Esophagus muscularis mucosa (tissue), 4 donors: ENCODE measurements at places on chromosomes 7 and 10. TPM values are rescaled to one million over a fixed set of nuclear protein-coding genes. Genes with fewer than 3 reads are reported as not detected.

DNA sequence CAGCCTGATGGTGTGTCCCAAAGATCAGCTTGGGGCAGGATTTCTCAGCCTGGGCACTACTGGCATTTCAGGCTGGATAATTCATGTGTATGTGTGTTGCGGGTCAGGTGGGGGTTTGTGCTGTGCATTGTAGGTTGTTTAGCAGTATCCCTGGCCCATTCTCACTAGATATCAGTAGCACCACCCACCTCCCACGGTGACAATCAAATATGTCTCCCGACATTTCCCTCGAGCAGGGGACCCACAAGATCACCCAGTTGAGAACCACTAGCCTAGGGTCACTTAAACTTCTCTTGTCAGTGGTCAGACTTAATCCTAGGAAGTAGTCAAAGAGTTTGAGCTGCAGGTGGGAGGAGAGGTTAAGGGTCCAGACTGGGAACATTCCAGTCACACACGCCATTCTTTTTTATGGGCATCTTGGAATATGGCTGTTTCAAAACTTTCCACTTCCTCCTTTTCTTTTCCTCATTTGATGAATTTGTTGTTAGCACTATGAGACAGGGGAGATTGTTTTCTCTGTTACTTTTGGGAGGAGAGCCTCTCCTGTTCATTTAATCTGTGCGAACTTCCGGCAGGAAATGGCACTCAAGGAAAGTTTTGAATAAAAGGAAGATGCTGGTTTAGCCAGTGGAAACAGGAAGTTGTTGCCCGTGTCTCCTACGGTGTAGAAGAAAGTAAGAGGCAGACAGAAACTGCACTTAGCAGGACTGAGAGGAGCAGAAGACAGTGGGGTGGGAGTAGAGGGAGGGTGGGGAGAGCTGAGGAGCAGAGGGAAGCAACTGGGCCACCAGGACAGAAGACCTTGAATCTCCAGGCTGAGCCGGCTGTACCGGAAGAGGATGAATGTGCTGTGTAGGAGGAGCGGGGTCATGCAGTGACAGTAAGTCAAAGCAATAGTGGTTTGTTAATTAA lies 17.6 kb upstream of the EXOC6 start:
- H3K4me1 ChIP-seq, result peaks cover 5% of the 10 kb centered on the region
- peak; percentile 87 for DNase-seq
- H3K4me3 ChIP-seq, result peak overlapping the region; percentile 17
- H3K36me3 ChIP-seq, result no peaks in the 10 kb centered on the region

- H3K4me1 ChIP-seq, result peaks cover 35% of the 10 kb centered on the region
- H3K36me3 ChIP-seq, result no peaks in the 10 kb centered on the region
- no peak overlapping the region for H3K27ac ChIP-seq
- DNase-seq, result no peak
- H3K27me3 ChIP-seq, result no peaks in the 10 kb centered on the region
- H3K4me3 ChIP-seq, result no peak overlapping the region
Observed at GRCh38 chr7:69609541-69610373, 11.5 kb downstream of the AUTS2 start.

DNA sequence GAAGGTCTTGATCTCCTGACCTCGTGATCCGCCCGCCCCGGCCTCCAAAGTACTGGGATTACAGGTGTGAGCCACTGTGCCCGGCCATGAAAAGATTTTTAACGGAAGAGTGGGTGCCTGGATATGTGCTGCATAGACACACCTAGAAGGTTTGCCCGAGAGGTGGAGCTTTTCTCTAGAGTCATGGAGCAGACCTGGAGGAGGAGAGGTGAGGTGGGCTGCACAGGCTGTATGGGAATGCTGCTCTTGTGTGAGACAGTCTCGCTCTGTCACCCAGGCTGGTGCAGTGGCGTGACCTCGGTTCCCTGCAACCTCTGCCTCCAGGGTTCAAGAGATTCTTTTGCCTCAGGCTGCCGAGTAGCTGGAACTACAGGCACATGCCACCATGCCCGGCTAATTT lies 103.3 kb downstream of the ACTR3B start:
- no peaks in the 10 kb centered on the region for H3K4me1 ChIP-seq
- no peak overlapping the region for H3K4me3 ChIP-seq
- DNase-seq, result no peak
- no peaks in the 10 kb centered on the region for H3K27me3 ChIP-seq

DNA sequence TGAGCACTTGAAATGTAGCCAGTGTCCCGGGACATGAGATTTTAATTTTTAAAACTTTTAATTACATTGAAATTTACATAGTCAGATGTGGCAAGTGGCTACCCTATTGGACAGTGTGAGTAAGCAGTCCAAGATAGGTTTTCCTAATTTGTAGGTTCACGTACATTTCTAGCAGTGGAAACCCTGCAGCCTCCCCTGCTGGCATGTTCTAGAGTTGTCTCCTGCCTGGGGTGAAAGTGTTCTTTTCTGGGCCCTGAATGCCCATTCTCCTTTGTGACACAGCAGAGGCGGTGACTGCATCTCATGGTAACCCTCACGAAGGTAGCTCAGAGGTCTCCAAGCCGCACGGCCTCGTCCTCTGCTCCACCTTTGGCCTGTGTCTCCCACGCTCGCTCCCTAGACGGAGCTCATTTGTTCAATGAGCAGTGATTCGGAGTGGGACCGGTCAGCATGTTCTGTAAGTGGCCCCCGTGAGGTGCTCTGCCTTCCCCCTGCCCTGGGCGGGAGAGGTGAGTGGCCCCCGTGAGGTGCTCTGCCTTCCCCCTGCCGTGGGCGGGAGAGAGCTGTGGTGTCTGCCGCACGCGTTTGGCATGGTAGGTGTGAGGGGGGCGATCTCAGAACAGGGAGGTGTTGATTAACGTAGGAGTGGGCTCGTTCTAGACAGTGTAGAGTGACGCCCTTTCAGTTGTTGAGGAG lies 18.0 kb downstream of the WDR37 start:
- no peak overlapping the region for H3K27ac ChIP-seq
- peaks cover 5% of the 10 kb centered on the region for H3K4me1 ChIP-seq
- H3K36me3 ChIP-seq, result peaks cover 40% of the 10 kb centered on the region

Gene SFTPA1
- not detected for total RNA-seq

DNA sequence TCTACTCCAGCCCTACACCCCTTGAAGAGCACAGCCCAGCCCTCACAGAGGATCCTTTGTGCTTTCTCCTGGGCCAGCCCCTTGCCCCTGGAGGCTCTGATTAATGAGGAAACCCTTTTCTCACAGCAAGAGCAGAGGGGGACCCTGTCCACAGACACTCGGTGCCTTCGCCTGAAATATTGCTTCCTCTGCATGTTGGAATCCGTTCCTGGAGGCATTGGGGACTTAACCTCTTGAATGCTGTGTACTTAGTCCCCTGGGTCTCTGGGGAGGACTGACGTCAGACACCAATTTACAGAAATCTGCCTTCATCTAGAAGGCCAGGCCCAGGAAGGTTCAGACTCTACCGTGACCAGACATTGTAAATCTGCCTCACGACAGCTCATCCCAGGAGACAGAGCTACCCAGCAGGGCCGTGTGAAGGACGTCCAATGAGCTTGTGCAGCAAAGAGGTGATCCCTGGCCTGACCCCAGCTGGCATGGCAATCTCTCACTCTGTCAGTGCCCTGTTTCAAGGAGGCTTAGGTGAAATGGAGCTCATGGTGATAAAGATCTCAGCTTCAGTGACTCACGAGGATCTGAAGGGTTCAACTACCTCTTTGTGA lies 8.1 kb upstream of the TMEM72 start:
- no peak overlapping the region for H3K27ac ChIP-seq

DNA sequence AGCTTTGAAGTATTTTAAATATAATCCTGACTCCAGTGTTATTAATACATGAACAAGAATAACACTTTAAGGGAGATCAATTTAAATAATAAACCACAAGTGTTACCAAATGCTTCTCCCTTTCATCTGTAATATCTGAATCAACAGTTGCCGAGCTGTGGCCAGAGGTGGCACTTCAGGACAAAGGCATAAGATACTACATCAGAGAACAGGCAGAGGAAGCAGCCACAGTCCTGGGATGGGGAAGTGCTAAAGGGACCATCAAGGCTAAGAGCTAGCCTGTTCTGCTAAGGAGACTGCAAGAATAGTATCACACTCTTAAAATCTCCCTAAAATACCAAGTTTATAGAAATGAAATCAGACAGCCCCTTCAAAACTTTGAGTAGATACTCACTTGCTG lies 378.2 kb upstream of the PRKCQ start:
- no peak overlapping the region for H3K27ac ChIP-seq
- H3K27me3 ChIP-seq, result no peaks in the 10 kb centered on the region
- H3K36me3 ChIP-seq, result no peaks in the 10 kb centered on the region
- peaks cover 3% of the 10 kb centered on the region for H3K4me1 ChIP-seq
- no peak for DNase-seq
- no peak overlapping the region for H3K4me3 ChIP-seq

DNA sequence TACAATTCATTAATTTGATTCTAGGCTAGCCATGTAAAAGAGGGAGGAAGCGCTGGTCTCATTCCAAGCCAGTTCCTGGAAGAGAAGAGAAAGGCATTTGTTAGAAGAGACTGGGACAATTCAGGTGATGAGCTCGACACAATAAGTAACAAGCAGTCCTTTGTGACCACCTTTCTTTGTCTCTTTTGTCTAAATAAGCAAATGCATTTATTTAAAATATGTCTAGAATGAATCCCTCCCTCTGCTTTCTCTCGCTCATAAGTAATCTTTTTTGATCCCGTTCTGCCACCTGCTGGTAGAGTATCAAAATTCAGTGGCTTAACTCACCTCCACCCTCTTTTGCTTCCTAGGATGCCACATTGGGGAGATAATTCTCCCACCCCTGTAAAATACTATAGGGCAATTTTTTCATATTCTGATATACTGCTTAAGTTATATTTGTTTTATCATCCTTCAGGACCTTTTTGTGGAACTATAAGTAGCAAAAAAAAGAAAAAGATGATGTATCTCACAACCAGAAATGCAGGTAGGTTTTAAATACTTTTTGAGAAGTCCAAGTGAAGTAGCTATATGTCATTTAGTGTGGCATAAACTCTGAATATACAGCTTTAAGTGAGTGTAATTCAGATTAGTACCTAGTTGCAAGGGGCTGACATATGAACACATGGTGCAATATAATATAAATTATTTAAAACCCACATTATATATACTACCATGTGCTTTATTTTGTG lies 91.5 kb downstream of the GSDME start:
- H3K36me3 ChIP-seq, result no peaks in the 10 kb centered on the region
- no peak for DNase-seq
- no peaks in the 10 kb centered on the region for H3K4me1 ChIP-seq

DNA sequence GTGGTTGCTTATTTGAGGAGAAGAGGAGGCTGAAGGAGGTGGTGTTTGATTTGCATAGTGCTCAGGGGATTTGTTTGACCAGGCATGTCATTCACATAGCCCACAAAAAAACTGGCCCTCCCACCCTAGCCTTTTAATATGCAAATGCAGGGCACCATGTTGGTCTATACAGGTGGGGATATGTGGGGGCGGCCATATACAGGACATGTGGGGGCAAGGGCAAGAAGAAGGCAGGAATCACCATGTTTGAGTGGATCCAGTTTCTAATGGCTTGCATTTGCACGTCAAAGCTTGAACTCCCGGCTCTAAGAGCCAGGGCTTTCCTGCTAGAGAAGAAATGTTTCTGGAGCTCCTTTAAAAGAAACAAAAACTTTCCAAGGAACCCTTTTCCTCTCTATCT lies 541.0 kb downstream of the ZWINT start:
- no peaks in the 10 kb centered on the region for H3K36me3 ChIP-seq
- H3K27me3 ChIP-seq, result no peaks in the 10 kb centered on the region
- H3K4me1 ChIP-seq, result no peaks in the 10 kb centered on the region
- H3K27ac ChIP-seq, result no peak overlapping the region
- DNase-seq, result no peak

DNA sequence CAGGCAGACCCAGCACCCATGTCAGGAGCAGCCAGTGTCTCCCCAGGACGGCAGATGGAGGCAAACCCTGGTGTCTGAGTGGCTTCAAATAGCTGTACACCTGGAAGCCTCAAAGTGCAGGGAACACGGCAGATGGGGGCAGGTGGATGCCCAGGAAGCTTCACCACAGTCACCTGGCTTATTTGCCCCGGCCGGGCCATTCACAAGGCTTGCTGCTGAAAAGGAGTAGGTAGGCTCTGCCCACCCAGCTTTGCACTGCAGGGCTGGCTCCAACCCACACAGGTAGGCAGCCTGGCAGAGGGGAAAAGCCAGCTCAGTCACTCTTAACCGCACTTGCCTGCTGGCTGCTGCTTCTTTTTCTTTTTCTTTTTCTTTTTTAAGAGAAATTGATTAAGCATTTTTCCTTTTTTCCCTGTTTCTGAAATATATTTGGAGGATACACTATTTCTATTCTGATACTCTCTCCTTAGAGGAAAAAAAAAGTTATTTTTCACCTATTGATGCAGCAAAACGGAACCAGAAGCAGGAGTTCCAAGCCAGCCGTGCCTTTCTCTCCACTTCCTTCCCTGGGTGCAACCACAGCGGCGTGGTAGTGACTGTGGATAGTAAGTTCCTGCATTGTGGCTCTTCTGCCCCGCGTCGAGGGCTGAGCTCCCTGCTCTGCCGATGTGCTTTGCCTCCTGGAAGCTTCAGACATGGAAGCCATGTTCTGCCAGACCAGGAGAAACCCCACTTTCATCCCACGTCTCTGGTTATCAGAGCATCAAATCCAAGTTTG lies 118.3 kb downstream of the KLF6 start:
- H3K27ac ChIP-seq, result no peak overlapping the region
- no peaks in the 10 kb centered on the region for H3K36me3 ChIP-seq
- no peaks in the 10 kb centered on the region for H3K27me3 ChIP-seq
- H3K4me1 ChIP-seq, result no peaks in the 10 kb centered on the region
- DNase-seq, result no peak

Gene PON1
- not detected for total RNA-seq

GRCh38 chr10:120971671-120972070 lies 120.5 kb downstream of the WDR11 start:
- no peak for DNase-seq
- H3K36me3 ChIP-seq, result no peaks in the 10 kb centered on the region
- no peaks in the 10 kb centered on the region for H3K4me1 ChIP-seq

GRCh38 chr7:155490697-155491628 lies 33.0 kb downstream of the EN2 start:
- peaks cover 18% of the 10 kb centered on the region for H3K4me1 ChIP-seq
- H3K27me3 ChIP-seq, result no peaks in the 10 kb centered on the region
- H3K27ac ChIP-seq, result peak overlapping the region; percentile 46
- H3K36me3 ChIP-seq, result no peaks in the 10 kb centered on the region
- H3K4me3 ChIP-seq, result peak overlapping the region; percentile 57
- DNase-seq, result no peak

DNA sequence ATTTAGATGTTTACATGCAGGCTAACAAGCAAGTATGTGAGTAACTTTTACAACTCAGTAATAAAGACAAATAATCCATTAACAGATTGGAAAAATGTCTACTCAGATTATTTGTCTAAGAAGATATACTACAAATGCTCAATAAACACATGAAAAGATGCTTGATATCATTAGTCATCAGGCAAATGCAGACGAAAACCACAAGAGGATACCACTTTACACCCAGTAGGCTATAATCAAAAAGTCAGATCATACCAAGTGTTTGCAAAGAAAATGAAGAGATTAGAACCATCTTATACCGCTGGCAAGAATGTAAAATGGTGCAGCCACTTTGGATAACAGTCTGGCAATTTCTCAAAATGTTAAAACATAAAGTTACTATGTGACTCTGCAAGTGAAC lies 84.1 kb downstream of the MALSU1 start:
- H3K36me3 ChIP-seq, result no peaks in the 10 kb centered on the region
- no peaks in the 10 kb centered on the region for H3K4me1 ChIP-seq
- no peak overlapping the region for H3K4me3 ChIP-seq
- no peak overlapping the region for H3K27ac ChIP-seq
- DNase-seq, result no peak
- H3K27me3 ChIP-seq, result no peaks in the 10 kb centered on the region

Gene MPP7
- total RNA-seq, result 59.1 TPM

Gene GBF1
- 45.0 TPM for total RNA-seq
